ENCODE measurements at places on chromosomes 3 and 15.
A peak's percentile ranks its signal among the peaks of the same experiment; 100 is the strongest.

GRCh38 chr3:171177056-171177455 is 150.5 kb upstream of the SLC2A2 start:
- DNase-seq = no peak

DNA sequence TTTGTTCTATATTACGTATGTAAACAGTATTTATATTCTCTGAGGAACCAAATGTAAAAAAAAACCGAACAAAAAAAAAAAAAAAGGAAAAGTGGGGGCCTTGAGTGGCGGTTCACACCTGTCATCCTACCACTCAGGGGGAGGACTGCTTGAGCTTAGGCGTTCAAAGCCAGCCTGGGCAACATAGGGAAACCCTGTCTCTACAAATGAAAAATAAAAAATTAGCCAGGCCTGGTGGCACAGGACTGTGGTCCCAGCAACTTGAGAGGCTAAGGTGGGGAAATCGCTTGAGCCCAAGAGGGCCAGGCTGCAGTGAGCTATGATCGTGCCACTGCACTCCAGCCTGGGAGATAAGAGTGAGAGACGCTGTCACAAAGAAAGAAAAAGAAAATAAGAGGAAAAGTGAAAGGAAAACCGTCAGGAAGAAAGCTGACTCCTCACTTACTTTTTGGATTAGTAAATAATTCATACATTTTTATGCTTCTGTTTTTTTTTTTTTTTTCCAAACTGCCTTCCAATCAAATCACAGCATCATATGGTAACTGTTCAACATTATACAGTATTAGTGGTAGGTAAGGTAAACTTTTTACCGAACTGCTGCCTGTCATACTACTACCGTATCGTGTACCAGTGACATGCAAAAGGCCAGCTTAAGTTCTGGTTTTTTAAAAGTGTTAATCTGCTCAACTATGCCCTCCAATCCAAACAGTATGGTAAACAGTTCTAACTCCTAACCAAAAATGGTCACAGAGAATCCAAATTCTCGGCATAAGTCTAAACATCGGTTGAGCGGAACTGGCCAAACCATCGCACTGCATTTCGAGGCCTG is 1.2 kb downstream of the PHC3 start:
- peak; percentile 76 for DNase-seq

GRCh38 chr3:29606416-29606815 is 325.5 kb downstream of the RBMS3 start:
- DNase-seq = no peak

GRCh38 chr15:50278496-50278895 is 13.0 kb upstream of the HDC start:
- no peak for DNase-seq

- DNase-seq = peak; percentile 38
Measured at GRCh38 chr15:72229076-72229946, 1.7 kb downstream of the PKM start.

DNA sequence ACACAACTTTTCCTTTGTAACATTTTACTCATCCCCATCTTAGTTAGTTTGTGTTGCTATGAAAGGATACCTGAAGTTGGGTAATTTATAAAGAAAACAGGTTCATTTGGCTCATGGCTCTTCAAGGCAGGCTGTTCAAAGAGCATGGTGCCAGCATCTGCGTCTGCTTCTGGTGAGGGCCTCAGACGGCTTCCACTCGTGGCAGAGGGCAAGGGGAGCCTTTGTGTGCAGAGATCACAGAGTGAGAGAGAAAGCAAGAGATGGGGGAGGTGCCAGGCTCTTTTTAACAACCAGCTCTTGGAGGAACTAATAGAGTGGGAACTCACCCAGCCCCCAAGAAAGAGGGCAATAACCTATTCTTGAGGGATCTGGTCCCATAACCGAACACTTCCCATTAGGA is 23.1 kb downstream of the PLA2G4F start:
- DNase-seq = no peak

- DNase-seq = peak; percentile 28
Measured at GRCh38 chr15:59550530-59550929, 61.1 kb upstream of the GCNT3 start.

- DNase-seq = no peak
Measured at GRCh38 chr3:11457135-11457534, 184.9 kb downstream of the ATG7 start.

GRCh38 chr15:76312540-76313174 is 1.4 kb upstream of the ETFA start:
- peak; percentile 73 for DNase-seq

GRCh38 chr3:119457246-119457645 is 6.2 kb downstream of the TMEM39A start:
- no peak for DNase-seq

GRCh38 chr3:127107491-127108375 is 85.2 kb upstream of the PRR23E start:
- no peak for DNase-seq

DNA sequence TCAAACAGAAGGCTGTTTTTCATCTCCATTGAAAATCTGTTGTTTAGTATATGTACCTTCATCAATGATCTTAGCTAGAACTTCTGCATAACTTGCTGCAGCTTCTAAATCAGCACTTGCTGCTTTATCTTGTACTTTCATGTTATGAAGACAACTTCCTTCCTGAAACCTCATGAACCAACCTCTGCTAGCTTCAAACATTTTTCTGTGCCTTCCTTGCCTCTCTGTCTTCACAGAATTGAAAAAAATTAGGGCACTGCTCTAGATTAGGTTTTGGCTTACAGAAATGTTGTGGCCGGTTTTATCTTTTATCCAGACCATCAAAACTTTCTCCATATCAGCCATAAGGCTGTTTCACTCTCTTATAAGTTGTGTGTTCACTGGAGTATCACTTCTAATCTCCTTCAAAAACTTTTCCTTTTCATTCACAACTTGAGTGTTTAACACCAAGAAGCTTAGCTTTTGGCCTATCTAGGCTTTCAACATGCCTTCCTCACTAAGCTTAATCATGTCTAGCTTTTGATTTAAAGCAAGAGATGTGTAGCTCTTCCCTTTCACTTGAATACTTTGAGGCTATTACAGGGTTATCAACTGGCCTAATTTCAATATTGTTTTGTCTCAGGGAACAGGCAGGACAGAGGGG is 78.6 kb downstream of the IGSF11 start:
- no peak for DNase-seq

DNA sequence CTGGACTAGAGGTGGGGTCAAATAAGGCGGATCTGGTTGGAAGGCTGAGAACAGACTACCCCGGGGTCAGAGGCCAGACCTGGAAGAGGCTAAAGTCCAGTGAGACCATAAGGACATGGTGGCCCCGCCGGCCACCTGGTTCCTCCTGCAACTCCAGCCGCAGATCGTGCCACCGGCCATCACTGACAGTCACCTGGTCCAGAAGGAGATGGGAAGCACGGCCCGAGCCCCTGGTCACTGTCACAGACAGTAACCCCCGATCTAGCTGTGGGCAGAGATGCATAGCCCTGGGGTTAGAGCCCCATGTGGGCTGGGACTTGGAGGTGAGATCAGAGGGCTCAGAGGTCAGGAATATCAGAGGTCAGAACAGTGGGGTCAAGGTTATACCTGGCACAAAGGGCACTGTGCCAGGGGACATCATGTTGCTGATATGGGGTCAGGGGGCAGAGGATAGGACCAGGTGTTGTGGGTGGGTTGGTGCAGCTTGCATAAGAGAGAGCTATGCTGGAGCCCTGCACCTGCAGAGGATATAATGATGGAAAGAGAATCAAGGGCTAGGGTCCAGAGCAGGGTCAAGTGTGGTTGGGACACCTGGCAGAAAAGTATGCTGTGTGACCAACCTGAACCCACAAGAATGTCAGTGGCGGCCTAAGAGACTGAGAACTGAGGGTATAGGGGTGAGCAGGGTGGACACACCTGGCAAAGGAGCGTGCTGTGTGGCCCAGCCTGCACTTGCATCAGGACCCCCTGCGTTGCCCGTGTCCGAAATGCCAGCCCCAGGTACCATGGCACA is 9.6 kb downstream of the CELSR3 start:
- DNase-seq = no peak

GRCh38 chr3:186532598-186533072 is 11.5 kb downstream of the CRYGS start:
- DNase-seq = no peak

GRCh38 chr15:69410248-69410874 is 3.8 kb upstream of the KIF23 start:
- DNase-seq = peak; percentile 82

- DNase-seq = no peak
Measured at GRCh38 chr3:38907426-38907825, 91.4 kb upstream of the SCN10A start.

- no peak for DNase-seq
Measured at GRCh38 chr3:25376340-25376739, 51.7 kb upstream of the RARB start.

DNA sequence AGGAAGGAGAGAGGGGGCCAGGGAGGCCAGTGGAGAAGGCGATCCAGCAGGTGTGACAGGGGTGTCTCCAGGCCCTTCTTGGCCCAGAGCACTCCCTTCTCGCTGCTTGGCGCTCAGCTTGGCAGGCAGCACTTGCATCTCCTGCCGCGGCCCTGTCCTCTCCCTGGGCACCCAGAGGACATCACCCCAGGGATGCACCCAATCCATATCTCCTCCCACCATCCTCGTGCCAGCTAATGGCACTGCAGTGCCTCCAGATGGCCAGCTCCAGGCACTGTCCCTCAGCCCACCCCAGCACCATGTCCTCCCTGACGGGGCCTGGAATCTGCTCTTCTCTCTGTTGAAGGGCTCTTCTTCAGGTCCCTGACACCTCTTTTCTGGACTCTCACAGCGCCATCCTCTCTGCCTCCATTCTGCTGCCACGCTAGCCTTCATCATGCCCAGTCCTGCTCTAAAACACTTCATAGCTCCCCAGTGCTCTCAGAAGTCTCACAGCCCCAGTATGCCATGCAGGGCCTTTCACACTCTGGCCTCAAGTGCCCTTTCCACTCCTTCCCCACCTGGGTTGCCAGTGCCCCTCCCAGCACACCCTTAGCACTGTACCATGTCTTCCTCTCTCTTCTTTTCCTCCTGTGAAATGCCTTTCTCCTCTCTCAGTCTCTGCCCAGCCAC is 106.8 kb upstream of the SLC6A11 start:
- DNase-seq = no peak

DNA sequence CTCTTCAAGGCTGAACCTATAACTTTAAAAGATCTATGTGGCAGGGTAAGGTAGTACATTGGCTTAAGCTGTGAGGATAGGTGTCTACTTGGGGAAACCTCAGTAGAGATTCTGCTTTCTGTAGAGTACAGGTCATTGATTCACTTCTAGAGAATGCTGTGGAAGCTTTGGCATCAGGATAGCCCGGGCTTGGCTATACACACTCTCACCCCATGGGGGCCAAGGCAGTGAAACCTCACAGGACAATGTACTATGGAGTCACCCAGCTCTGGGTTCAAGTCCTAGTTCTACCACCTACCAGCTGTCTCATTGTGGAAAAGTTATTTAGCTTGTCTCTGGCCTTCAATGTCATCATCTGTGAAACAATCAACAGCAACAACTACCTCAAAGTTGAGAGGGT is 9.0 kb downstream of the MTFMT start:
- no peak for DNase-seq

DNA sequence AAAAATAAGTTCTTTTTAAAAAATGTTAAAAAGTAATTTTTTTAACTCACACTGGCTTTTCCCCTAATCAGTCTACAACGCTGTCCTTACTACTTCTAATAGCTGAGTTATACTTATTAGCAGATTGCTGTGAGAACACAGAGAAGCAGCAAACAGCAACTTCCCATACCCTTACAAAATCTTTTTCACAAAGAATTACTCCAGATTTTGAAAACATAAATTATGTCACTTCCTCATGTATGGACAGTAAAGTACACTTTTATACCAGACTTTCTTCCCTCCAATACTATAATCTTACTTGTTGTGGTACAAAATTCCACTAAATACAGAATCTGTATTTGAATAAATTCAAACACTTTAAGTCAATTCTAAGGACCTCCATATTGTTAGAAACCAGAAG is 2.1 kb downstream of the PHC3 start:
- DNase-seq = no peak
